NCI-H2029 (cell line): ENCODE measurements at places on chromosomes 12 and 14.

DNA sequence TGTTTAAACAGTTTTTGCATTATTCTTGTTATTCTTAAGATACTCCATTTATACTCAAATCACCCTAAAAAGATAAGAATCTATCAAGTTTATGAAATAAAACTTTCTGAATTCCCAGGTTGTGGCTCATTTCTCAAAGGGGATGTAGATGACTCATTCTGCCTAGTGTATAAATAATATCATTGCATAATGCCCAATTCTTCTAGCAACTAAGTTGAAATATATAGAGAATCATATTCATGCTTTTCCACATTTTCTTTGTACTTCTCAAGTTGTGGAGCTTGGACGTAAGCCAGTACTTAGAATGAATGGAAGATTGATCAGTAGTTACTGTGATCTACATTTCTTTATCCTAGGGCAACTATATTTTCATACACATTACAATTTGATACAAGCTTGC, 201.1 kb downstream of the PPFIA2 start:
- no peak for DNase-seq

- DNase-seq: no peak
These were observed 186.3 kb downstream of the ANO4 start for GRCh38 chr12:100980856-100981255.

DNA sequence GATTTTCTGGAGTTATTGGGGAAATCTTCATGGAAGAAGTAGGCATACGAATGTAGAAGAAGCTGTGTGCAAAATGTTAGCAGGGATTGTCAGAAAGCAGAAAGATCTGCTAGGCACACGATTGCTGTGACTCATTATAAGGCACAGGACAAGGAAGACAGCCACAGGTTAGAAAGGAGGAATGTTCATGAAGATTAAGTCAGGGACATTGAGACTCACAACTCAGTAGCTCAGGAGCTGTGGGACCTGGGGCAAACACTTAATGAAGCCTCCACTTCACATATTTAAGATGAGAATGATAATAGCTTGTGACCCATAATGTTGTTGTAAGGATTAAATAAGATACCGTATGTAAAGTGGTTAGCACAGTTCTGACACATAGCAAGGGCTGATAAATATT, 26.6 kb upstream of the RTRAF start:
- DNase-seq: no peak

DNA sequence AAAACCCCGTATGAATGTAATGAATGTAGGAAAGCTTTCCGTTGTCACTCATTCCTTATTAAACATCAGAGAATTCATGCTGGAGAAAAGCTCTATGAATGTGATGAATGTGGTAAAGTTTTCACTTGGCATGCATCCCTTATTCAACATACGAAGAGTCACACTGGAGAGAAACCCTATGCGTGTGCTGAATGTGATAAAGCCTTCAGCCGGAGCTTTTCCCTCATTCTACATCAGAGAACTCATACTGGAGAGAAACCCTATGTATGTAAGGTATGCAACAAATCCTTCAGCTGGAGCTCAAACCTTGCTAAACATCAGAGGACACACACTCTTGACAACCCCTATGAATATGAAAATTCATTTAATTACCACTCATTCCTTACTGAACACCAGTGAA, 23.8 kb downstream of the ZNF891 start:
- no peak for DNase-seq

DNA sequence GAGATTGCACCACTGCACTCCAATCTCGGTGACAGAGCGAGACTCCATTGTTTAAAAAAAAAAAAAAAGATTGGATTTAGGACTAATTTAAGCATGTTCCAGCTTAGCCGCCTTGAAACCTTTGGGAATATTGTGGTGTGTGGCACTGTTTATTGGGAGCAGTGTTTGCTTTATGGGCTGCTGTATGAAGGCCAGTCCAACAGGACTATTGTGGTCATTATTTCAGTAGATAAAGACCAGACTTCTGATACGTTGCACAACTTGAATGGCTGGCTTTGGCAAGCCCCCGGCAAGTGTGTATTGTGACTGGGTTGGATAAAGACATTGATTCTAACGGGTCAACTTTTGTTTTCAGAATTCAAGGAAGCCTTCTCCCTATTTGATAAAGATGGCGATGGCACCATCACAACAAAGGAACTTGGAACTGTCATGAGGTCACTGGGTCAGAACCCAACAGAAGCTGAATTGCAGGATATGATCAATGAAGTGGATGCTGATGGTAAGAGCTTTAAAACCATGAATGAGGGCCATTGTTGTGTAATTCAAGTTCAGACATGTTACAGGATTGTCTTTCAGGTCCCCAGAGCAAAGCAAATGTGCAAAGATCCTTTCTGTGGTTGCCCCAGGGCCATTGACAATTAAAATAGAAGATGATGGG, 4.2 kb downstream of the CALM1 start:
- DNase-seq: no peak

DNA sequence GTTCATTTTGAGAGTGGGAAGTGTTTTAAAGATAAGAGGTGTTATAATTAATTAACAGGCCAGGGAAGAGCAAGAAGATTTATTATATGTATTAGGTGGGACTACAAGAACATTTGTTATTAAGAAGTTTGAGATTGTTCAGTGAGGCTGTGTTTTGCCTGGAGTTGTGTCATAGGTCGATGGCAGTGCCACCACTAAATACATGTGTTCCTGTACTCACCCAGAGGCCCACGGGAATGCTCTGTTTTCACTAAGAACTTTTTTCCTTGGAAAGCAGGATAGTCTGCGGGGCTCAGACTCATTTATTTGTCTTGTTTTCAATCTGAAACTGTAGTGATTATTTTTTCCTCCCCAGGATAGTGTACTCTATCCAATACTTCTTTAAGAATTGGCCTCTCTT, 10.1 kb downstream of the IRAK3 start:
- DNase-seq: no peak

- no peak for DNase-seq
These were observed 821.3 kb upstream of the TMEM132C start for GRCh38 chr12:127445581-127446139.

- DNase-seq: no peak
These were observed 249.1 kb downstream of the AKAP6 start for GRCh38 chr14:32578181-32578580.
